ENCODE measurements at places on chromosomes 7 and 10.
A peak's percentile ranks its signal among the peaks of the same experiment; 100 is the strongest.

- H3K27me3 ChIP-seq, result no peaks in the 10 kb centered on the region
- H3K4me3 ChIP-seq, result peak overlapping the region; percentile 96
- peak overlapping the region; percentile 90 for H3K27ac ChIP-seq
- peaks cover 36% of the 10 kb centered on the region for H3K4me1 ChIP-seq
Observed at GRCh38 chr10:102120991-102121738, 997 bp upstream of the LDB1 start.

DNA sequence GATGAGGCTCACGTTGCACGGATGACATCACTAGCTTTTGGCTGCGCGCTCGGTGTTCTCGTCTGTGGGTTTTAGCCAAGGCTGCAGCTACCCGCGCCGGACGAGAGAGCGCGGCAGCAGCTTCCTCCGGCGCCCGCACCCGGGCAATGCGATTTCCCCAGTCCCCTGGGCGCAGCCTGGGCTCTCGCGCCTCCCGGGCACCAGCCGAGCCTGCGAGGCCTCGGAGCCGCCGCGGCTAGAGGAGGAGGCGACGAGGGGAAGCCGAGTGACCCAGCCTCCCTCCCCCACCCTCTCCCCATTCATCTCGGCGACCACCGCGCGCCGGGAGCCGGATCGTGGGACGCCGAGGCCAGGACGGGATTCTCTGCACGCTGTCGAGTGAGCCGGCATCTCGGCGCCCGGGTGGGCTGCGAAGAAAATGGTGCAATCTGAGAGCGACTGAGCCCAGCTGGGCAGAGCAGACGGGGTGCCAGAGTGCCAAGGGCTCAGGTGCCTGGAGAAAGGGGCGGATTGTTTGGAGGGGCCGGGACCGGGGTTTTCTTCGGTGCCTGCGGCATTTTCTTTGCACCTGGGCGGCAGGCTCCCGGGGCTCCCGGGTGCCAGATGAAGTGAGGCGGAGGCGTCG, 1.2 kb upstream of the TMEM178B start:
- no peaks in the 10 kb centered on the region for H3K4me1 ChIP-seq
- H3K27me3 ChIP-seq, result peaks cover 22% of the 10 kb centered on the region
- no peak overlapping the region for H3K27ac ChIP-seq
- H3K4me3 ChIP-seq, result no peak overlapping the region
- no peak for DNase-seq

DNA sequence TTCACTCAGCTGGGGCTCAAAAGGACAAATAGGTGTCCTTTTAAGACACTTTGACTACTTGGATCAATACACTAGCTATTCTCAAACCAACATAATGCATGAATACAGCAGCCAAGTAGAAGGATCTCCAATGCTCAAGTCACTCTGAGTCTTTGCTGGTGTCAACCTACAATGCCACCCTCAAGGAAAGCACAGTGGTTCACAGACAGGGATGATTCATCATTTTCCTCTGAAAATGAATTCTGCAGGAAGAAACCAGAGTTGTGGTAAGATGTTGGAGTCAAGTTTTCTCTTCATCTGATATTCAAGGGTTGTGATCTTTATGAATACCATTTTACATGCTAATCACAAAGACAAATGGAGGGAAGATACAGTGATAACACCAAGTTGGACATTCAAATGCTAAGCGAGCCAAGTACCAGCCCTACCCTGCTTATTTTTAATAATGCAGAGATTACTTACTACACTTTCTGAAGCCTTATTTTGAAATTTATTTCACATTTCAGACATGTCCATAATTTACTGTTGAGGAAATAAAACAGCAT, 143.1 kb upstream of the FGFR2 start:
- no peaks in the 10 kb centered on the region for H3K36me3 ChIP-seq
- H3K4me3 ChIP-seq, result no peak overlapping the region
- H3K27me3 ChIP-seq, result peaks cover under 1% of the 10 kb centered on the region
- H3K27ac ChIP-seq, result no peak overlapping the region
- DNase-seq, result no peak

GRCh38 chr10:82267014-82267413, 392.0 kb downstream of the NRG3 start:
- no peak overlapping the region for H3K4me3 ChIP-seq
- H3K36me3 ChIP-seq, result no peaks in the 10 kb centered on the region
- H3K27ac ChIP-seq, result no peak overlapping the region
- H3K27me3 ChIP-seq, result no peaks in the 10 kb centered on the region

DNA sequence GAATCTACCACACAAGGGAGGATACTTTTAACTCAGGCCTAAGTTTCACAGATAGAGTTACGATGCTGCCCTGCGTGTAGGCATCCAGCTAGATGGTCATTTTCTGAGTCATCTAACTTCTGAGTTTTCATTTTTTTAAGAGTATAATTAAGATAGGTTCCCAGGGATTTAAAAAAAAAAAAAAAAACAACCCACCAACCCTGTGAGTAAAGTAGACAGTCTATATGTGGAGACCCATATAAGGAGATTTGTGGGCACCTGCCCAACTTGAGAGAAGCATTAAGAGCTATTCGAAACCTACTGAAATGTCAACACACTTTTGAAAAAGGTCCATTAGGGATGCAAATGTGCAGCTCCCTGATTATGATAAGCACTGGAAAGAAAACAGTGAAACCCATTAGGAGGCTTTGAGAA, 257.3 kb downstream of the TRIL start:
- no peak for DNase-seq
- no peak overlapping the region for H3K4me3 ChIP-seq
- H3K27ac ChIP-seq, result no peak overlapping the region
- no peaks in the 10 kb centered on the region for H3K36me3 ChIP-seq
- H3K4me1 ChIP-seq, result peaks cover 18% of the 10 kb centered on the region
- H3K27me3 ChIP-seq, result no peaks in the 10 kb centered on the region

DNA sequence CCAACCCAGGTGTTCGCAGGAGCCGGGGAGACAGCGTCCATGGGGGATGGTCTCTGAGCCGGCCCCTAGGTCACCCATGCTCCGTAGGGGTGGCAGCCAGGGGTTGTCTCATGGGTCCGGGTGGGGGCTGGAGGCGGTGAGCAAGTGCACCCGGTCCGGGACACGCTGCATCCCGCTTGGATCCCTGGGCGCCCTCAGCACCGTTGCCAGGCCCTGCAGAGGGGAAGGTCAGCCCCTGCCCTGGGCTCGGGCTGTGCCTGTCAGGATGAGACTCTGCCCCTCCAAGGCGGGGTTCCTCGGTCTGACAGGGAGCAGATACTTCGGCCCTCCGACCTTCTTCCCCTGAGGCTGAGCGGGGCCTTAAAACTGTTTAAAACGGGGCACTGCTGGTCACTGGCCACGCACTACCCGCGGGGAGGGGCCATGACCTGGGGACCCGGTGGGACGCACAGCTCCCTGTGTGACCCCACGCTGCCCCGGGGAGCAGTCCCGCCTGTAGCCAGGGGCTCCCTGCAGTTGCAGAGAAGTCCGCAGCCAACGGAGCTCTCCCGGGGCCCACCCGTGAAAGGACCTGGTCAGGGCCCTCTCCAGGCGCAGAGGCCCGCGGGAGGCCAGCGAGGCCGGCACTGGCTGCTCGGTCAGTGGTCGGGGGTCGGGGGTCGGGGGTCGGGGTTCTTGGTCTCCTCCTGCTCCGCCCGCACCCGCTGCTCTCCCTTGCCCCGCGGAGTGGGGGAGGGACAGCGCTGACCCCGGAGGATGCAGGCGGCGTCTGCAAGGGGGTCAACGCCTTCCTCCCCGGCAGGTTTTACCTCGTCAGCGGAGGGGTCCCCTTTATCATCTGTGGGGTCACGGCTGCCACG, 33.4 kb upstream of the KNDC1 start:
- no peak overlapping the region for H3K4me3 ChIP-seq
- H3K4me1 ChIP-seq, result no peaks in the 10 kb centered on the region
- H3K36me3 ChIP-seq, result no peaks in the 10 kb centered on the region
- no peaks in the 10 kb centered on the region for H3K27me3 ChIP-seq
- DNase-seq, result no peak
